ENCODE measurements at places on chromosomes 5 and 9.

DNA sequence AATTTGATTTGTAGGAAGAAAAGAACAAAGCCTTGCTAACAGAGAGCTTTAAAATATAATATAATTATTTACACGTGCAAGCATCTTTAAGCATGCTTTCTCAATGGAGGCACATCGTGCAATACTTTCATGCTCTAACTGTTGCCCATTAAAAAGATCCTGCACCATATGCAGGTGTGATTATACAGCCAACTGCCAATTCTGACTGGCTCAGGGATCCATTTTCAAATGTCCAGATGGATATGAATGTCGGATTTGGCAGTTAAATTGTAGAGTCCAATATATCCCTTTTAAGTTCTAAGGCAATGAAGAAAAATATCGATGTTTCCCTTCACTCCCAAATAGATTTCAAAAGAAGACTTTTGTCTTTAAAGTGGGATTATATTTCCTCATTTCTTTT lies 416.4 kb upstream of the CD180 start:
- DNase-seq, result no peak

GRCh38 chr5:119200795-119201194 lies 129.9 kb downstream of the DMXL1 start:
- DNase-seq, result no peak

- no peak for DNase-seq
These were observed 167.3 kb upstream of the FST start for GRCh38 chr5:53313145-53313544.

DNA sequence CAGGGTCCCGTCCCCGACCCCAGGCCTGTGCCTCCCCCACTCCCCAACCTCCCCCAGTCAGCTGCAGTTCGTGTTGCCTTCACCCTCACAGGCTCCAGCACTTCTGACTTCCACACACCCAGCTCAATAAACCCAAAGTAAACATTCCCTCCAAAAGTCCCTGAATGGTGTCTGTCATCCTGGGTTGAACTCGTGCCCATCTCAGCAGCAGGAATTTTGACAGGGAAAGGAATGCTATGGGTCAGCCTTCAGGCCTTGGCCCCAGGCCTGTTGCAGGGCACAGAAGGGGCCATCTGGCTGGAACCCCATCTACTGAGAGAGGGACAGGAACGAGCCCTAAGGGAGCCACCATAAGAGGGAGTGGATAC lies 29.6 kb upstream of the CNOT6 start:
- DNase-seq, result no peak

DNA sequence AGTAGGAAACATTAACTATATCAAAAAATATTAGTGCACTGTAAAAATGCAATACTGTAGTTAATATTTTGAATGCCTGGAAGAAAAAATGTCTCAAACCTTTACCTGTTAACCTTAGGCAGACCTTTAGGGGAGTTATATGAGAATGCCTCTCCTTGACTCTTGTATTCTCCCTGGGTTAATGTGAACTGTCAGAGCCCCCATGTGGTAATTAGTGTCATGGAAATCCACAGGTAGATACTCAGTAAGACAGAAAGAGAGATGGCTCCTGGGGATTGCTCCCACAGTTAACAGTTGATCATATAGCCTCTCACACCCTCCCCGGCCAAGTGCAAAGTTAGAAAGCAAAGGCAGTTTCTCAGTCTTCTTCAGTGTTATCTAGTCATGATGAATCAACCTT lies 742.8 kb downstream of the NR2F1-AS1 start:
- no peak for DNase-seq

GRCh38 chr9:4424891-4425290 lies 65.4 kb upstream of the SLC1A1 start:
- no peak for DNase-seq
